ENCODE measurements at places on chromosomes 11 and 22.

DNA sequence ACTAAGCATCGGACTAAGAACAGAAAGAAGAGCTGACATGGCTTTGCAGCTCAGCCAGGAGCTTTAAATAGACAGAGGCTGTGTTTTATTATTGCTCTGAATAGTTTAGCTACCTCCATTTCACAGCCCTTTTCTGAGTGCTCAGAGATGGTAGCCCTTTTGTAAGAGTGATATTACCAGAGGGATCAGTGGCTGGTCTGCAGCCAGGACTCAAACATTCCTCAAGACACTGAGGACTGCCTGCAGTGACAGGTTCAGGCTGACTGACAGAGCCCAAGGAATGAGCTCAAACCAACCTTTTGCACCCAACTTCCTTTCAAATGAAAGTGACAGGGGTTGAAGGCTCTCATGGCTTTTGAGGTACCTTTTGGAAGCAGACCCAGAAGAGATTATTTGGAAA lies 189.0 kb downstream of the DDX10 start:
- no peak for DNase-seq

DNA sequence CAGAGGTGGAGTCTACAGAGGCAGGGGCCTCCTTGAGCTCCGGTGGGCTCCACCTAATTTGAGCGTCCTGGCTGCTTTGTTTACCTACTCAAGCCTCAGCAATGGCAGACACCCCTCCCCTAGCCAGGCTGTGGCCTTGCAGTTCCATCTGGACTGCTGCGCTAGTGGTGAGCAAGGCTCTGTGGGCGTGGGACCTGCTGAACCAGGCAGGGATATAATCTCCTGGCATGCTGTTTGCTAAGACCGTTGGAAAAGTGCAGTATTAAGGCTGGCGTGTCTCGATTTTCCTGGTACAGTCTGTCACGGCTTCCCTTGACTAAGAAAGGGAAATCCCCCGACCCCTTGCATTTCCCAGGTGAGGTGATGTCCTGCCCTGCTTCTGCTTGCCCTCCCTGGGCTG lies 77.7 kb downstream of the GDPD4 start:
- no peak for DNase-seq

- DNase-seq: no peak
Observed at GRCh38 chr11:77438487-77438886, 35.4 kb downstream of the PAK1 start.

DNA sequence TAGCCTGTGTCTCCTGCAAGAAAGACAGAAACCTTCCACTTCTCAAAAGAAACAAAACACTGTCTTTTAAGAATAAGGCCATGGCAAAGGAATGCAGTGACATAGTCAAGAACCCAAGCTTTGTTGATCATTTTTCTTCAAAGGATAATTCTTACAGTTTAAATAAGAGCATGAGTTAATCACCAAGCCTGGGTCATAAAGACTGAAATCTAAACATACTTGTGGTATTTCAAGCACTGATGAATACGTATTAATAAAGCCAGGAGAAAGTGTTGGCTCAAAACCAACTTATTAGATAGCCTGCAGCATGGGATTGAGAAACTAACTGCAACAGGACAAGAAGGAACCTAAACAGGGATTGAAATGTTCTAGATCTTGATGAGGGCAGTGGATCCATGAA lies 143.3 kb upstream of the MTNR1B start:
- DNase-seq: no peak

DNA sequence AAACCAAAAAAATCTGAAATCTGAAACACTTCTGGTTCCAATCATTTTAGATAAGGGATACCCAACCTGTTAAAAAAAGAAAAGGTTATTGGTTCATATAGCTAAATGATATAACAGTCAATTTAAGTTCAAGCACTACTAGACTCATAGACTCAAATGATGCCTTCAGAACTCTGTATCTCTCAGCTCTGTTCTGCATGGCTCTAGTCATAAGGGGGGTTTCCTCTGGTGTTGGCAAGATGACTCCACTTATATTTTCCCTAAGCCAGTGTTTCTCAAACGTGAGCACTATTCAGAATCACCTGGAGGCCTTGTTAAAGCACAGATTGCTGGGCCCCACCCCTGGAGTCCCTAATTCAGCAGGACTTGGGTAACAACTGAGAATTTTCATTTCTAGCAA lies 11.5 kb upstream of the RRAS2 start:
- DNase-seq: no peak

DNA sequence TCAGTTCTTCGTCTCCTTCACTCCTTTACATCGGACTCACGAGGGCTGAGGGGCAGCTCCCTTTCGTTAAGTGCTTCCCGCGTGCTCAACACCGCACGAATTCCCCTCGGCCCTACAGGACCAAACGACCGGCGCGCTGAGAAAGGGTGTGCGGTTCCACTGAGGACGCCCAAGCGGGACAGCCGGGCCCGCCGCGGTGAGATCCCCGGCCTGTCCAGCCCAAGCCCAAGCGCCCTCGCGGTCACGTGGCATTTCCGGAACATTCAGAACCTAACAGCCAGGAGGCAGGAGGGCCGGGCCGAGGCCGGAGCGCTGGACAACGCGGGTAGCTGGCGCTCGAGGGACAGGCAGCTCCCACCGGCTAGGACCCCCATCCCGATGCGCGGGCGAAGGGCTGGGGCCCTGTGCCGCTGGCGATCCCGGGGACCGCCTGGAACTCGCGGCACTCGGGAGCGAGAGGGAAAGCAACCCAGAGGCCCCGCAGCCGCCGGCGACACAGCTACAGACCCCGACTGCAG lies 737 bp upstream of the STIP1 start:
- no peak for DNase-seq

GRCh38 chr22:37492428-37493344 lies 6.5 kb upstream of the MFNG start:
- DNase-seq: peak; percentile 61

GRCh38 chr22:28977060-28977459 lies 84.6 kb downstream of the C22orf31 start:
- no peak for DNase-seq

DNA sequence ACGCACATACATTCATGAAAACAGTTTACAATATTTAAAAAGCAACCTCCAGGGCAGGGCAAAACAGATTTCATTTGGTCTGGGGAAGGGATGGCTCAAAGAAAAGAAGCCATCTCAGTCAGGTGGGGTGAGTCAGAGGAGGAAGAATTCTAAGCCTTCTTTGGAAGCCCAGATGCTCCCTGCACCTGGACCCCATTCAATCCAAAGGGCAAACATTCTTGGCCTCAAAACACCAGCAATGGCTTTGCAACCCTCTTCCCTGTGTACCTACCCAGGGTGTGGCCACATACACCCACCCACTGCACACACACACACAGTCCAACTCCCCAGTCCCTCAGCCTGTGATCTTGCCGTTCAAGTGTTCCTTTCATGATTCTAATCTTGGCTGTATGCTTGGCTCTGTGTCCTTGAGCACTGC lies 2.0 kb downstream of the KCNE3 start:
- no peak for DNase-seq

DNA sequence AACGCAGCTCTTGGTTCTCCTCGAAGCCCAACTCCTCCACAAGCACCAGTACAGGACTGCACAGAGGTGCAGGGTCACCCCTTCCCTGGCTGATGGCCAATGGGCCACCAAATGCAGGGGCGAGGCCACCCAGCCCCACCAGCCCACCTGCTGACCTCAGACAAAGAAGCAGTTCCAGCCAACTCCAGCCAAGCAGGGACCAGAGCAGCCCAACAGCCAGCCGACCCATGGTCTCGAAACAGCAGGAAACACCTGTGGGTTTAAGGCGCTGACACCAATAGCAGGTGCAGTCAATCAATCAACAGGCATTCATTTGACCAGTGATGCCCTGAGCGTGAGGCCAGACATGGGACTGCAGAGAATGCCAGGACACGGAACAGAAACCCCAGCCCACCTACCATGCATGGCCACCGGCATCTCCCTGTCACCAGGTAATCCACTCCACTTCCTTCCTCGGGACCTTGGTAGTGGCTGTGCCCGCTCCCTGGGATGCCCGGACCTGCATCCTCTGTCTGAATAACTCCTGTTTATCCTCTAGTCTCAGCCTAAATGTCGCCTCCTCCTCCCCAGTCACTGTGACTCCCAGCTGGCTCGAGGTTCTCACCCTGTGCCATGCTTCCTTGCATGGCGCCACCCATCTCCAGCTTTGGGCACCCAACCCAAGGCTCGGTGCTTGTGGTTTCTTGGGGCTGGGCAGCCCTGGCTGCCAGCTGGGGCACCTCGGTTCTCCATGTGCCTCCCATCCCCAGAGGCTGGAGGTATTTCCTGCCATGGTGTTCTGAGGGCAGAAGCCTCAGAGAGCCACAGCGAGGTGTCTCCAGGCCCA lies 1475.4 kb downstream of the BRD1 start:
- DNase-seq: no peak

GRCh38 chr11:10534316-10534715 lies 6.7 kb downstream of the RNF141 start:
- no peak for DNase-seq

DNA sequence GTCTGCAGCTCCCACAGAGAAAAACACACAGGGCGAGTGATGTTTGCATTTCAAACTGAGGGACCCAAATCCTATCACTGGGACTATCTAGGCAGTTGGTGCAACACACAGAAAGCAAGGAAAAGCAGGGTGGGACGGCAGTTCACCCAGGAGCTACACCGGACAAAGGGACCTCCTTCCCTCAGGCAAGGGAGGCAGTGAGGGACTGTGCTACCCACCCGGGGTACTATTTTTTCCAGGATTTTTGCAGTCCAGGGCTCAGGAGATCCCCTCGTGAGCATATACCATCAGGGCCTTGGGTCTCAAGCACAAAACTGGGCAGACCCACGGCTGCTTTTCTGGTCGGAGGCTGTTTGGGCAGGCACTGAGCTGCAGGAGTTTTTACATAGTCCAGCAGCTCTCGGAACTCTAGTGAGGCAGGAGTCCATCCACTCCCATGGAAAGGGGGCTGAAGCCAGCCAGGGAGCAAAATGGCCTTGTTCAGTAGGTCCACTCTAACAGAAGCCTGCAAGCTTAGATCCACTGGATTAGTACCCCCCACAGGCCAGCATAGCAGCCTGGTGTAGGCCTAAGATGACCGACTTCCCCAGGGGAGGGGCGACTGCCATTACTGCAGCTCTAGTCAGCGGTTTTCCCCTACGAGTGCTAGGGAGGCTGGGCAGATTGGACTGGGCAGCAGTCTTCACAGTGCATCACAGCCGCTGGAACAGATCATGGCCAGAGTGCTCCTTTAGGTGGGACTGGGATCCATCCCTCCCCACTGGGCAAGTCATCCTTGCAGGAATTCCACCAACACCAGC lies 28.2 kb downstream of the CARD18 start:
- DNase-seq: no peak

- DNase-seq: peak; percentile 33
Observed at GRCh38 chr22:32444068-32444467, 20.2 kb downstream of the BPIFC start.

GRCh38 chr11:63598556-63598955 lies 15.7 kb downstream of the PLAAT3 start:
- no peak for DNase-seq

- peak; percentile 44 for DNase-seq
Observed at GRCh38 chr11:7490054-7490453, 4.7 kb downstream of the OLFML1 start.

GRCh38 chr22:47160141-47160541 lies 397.7 kb downstream of the TBC1D22A start:
- DNase-seq: no peak

- DNase-seq: no peak
Observed at GRCh38 chr11:8327761-8328192, 64.1 kb upstream of the LMO1 start.

DNA sequence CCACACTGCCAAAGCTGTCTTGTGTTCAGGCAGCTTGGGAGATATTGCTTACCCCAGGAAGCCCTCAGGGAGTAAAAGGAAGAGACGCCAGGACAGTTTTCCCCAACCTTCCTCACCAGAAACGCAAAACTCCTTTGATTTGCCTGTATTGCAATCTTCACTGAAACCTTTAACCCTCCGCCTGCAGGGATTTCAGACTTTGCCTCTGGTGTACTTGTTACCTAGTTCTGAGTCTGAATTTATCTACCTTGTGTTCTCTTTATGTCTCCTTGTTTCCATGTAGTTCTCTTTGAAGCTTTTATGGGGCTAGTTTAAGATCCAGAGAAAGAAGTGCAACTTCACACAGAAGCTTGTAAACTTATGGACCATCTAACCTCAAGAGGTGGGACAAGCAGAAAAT lies 154.2 kb downstream of the DSCAML1 start:
- DNase-seq: no peak

- no peak for DNase-seq
Observed at GRCh38 chr22:44570476-44571445, 72.7 kb upstream of the RTL6 start.

GRCh38 chr11:85750646-85751045 lies 60.3 kb downstream of the SYTL2 start:
- DNase-seq: no peak

- no peak for DNase-seq
Observed at GRCh38 chr11:108805030-108805429, 140.2 kb downstream of the DDX10 start.

DNA sequence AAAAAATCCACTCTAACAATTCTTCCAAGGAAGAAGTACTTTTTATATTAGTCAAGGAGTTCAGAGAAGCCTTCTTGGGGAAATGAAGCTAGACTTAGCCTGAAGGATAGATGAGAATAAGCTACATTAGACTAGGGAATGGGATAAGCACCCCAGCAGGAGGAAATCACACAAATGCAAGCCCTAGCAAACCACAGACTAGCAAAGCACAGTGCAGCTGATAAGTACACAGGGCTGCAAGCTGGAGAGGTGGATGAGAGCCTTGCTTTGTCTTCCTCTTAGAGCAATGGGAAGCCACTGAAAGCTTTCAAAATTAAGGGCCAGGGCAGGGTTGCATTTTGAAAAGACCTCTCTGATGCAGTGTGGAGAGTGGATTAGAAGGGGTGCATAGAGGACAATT lies 946.2 kb downstream of the LRRC4C start:
- no peak for DNase-seq

DNA sequence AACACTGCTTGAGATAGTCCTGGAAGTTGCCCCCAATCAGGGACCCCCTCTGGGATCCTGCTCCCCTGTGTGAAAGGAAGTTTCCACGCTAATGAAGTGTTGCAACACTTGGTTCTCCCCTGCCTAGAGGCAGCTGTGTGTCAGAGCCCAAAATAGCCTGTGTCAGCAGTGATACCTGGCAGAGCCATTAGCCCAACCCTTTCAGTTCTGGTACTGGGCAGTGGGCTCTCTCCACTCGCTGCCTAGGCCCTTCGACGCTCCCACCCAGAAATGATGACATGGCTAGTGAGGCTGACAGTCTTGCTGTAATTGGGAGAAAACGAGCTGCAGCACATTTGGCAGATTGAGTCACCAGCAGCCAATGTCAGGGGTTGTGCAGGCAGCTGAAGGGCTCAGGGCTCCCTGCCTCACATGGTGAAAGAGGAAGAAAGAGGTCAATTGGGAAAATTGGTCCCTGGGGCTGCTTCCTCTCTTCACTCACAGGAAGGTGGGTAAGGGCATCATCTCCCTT lies 1.4 kb upstream of the NXF1 start:
- DNase-seq: no peak

- DNase-seq: no peak
Observed at GRCh38 chr22:25564979-25565677, 653 bp downstream of the GRK3 start.

DNA sequence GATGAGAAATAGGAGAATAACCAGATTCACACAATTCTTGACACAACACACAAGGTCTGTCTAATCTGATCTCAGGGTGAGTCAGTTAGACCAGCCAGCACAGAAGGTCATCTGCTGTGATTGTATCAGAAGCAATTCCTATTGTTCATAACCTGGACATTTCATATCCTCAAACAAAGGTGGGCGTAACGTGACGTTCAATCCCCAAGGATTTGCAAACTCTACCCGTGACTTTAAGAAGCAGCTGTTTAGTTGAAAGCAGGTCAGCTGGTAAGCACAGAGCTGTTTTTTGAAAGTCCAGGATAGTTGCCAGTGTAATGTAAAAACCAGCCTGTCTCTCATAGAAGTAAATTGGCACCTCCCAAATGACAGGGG lies 385.1 kb downstream of the DCDC1 start:
- DNase-seq: peak; percentile 60

GRCh38 chr22:38649841-38650522 lies 6.2 kb downstream of the FAM227A start:
- no peak for DNase-seq

Measured in HT1080 (cell line).